ENCODE measurements at places on chromosomes 4 and X.

GRCh38 chr4:55069248-55069647 lies 56.1 kb downstream of the KDR start:
- DNase-seq, result peak; percentile 93

GRCh38 chr4:14269824-14270223 lies 642.3 kb upstream of the BOD1L1 start:
- no peak for DNase-seq

DNA sequence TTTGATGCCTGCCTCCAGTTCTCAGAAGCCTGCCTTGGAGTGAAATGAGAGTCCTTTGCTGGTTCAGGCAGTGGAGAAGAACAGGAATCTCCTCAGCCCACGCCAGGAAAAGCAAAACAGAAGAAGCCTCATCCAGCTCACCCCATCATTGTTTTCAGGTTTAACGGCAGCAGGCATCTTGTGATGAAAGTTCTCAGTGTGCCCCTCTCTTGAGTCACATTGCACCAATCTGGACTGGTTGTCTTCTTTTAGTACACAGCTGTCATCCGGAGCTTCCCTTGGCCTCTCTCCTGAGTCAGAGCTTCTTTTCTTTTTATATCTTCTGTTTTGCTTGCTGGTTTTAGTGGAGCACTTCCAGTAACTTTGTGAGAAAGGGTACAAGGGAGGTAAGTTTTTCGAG lies 50.9 kb downstream of the TSPAN7 start:
- DNase-seq, result no peak

- DNase-seq, result no peak
Observed at GRCh38 chr4:2940267-2941137, 22.7 kb downstream of the NOP14 start.

GRCh38 chrX:81201071-81201470 lies 642 bp downstream of the HMGN5 start:
- DNase-seq, result no peak

- no peak for DNase-seq
Observed at GRCh38 chrX:57573754-57574153, 18.1 kb upstream of the ZXDB start.

- no peak for DNase-seq
Observed at GRCh38 chr4:25133132-25133531, 27.1 kb downstream of the SEPSECS start.

GRCh38 chr4:109183931-109184490 lies 118.4 kb downstream of the COL25A1 start:
- peak; percentile 3 for DNase-seq

GRCh38 chr4:130850019-130850524 lies 1754.1 kb downstream of the C4orf33 start:
- DNase-seq, result no peak

DNA sequence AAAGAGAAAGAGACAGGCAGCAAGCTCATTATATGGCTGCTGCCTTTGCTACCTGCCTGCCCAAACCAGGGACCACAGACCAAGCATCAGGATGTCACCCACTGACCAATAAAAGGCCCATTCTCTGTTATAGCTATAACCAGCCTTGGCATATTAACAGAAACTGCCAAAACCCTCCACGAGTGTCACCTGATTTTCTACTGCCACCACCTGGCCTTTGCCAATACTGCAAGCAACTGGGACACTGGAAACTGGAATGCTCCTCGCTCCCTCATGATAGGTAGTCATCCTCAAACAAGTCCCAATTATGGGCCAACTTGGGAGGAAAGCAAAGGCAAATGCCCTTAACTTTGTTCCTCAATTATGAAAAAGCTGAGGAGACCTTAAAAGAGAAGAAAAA lies 76.0 kb downstream of the SPIN4 start:
- DNase-seq, result no peak
